Brain (organoid and tissue), 16 donors: ENCODE measurements at places on chromosomes 2 and 18. TPM values are rescaled to one million over a fixed set of nuclear protein-coding genes. Genes with fewer than 3 reads are reported as not detected.

Gene GNLY
- 4.5 TPM for polyA plus RNA-seq

Gene CRYGD
- not detected for polyA plus RNA-seq

Gene HAAO
- polyA plus RNA-seq = 2.2 TPM

Gene NYAP2
- polyA plus RNA-seq = 0.20 TPM

Gene SS18
- 24.4 TPM for polyA plus RNA-seq

Gene TRABD2A
- 0.90 TPM for polyA plus RNA-seq

Gene RUFY4
- not detected for polyA plus RNA-seq

Gene UGT1A1
- polyA plus RNA-seq = not detected

Gene CDKL4
- polyA plus RNA-seq = not detected

Gene B3GNT7
- 3.4 TPM for polyA plus RNA-seq

Gene TCF23
- polyA plus RNA-seq = not detected

Gene SERPINB11
- not detected for polyA plus RNA-seq

Gene INO80C
- 43.5 TPM for polyA plus RNA-seq

Gene KLHL14
- 9.5 TPM for polyA plus RNA-seq

DNA sequence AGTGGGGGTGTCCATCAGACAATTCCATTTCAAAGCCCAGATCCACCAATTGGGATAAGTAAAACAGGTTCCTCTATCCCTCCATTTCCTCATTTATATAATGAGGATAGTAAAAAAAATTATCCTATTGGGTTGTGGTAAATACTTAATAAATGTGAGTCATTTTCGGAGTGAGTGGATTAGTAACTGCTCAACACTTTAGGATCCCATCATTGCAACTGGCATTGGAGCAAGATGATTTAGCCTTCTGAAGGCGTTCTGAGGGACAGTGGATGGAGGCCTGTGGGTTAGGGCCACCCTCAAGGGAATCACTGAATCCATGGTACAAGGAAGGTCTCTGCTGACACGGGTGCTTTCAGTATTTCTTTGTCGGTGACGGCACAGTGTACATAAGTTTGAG, 108.6 kb upstream of the FZD7 start:
- DNase-seq = no peak

GRCh38 chr2:150624001-150624401, 136.5 kb upstream of the RND3 start:
- DNase-seq = peak; percentile 52

DNA sequence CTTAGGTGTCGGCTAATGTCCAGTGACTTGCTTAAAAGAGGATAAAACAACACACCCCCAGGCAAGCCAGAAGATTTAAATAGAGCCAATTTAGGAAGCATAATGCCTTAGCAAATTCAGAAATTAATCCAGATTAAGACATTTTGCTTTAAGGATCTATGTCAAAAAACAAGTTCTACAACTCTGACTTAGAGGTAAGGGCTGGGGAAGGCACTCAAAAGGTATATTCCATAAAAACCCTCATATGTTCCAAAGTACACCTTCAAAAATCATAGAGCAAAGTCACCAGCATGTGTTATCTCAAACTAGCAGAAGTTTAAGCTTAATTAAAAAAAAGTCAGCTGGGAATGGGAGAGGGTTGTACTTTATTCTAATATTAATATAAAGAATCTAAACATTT, 206.4 kb downstream of the NOL4 start:
- no peak for DNase-seq

GRCh38 chr2:104026725-104027124, 827.2 kb upstream of the POU3F3 start:
- DNase-seq = peak; percentile 63

- no peak for DNase-seq
Measured at GRCh38 chr18:79578396-79579260, 101.0 kb upstream of the CTDP1 start.

GRCh38 chr2:16487686-16488085, 177.9 kb downstream of the CYRIA start:
- DNase-seq = peak; percentile 84

DNA sequence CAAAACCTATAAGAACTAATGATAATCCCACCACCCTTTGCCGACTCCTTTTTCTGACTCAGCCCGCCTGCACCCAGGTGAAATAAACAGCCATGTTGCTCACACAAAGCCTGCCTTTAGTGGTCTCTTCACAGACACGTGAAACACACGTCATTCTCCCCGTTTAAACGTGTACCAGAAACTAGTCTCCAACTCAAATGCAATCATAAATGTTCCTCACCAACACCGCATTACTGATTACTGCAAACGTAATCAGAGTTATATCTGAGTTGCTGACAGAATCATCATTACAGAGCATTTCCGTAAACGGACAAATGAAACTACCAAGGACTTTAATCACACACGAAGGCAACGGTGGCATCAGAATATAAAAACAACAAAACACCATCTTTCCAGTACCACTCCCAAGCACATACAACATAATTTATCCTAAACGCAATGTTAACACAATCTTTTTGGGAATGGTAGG, 1.9 kb downstream of the CLK1 start:
- peak; percentile 74 for DNase-seq

DNA sequence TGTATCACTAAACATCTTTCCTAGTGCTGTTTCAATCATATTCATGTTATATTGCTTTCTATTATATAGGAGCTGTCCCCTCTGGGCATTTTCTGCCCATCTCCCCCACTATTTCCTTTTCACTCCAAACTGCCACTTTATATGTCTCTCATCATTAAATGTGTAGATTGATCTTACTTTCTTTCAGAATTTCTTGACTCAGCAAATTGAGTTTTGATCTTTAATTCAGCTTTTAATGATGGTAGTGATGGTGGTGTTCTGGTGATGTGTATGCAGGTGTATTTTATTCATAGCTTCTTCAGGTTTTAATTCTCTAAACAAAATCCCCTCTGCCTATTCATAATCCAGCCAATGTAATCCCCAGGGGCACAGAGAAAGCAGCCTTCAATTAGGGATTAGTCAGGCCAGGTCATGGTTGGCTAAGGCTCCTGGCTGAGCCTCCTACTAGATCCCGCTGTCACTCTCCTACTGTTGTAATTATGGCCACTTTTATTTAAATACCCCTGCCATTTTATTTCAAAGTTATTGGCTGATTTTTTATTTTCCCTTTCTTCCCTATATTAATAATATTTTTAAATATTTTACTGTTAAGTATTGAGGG, 325.4 kb downstream of the SPAG16 start:
- DNase-seq = peak; percentile 7

- DNase-seq = peak; percentile 90
Measured at GRCh38 chr2:50769406-50770181, 262.3 kb downstream of the NRXN1 start.

DNA sequence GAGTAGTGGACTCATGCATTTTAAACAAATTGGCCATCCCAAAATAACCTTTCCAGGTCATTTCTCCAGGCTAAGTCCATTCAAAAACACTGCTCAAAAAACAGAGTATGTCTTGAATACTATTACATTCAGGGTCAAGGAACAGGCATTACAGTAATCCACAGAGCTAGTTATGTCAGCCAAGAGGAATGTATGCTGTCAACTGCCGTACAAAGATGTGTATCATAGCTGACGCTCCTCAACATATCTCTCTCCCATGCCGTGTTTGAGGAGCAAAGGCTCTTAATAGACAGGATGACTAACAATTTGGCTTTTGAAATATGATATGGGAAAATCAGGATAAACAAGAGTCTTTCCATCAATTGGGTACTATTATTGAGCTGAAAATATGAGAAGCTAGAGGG, 68.8 kb upstream of the KCTD1 start:
- no peak for DNase-seq

DNA sequence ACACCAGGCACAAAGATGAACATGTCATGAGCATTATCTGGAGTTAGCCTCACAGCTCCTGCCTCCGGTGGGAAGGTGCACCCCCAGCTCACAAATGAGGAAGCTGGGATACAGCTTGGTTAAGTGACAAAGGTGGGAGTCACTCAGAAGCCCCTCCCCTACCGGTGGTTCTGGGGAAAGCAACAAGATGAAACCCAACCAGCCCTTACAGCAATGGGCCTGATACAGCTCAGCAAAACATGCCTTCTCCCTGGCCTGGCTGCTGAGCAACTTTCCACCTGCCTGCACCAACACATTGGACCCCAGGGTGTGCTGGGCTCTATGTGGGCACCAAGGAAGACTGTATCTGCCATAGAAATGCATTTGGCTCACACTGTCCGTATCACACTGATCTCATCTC, 113.2 kb downstream of the GYPC start:
- no peak for DNase-seq

- peak; percentile 58 for DNase-seq
Measured at GRCh38 chr2:2107141-2107540, 223.9 kb downstream of the MYT1L start.

- DNase-seq = no peak
Measured at GRCh38 chr2:11553661-11554398, 20.0 kb downstream of the GREB1 start.

GRCh38 chr2:62140426-62141141, 55.3 kb upstream of the B3GNT2 start:
- DNase-seq = no peak

DNA sequence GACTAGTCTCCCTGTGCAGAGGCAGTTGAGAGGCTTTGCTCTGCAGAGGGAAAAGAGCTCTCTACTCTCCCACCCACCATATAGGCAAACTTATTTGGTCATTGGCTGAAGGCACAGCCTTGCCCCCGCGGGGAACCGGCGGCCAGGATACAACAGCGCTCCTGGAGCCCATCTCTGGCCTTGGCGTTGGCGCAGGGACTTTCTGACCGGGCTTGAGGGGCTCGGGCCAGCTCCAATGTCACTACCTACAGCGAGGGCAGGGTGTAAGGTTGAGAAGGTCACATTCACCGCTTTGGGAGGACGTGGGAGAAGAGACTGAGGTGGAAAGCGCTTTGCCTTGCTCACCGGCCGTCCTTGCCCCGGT, 2.2 kb downstream of the ONECUT2 start:
- peak; percentile 69 for DNase-seq

DNA sequence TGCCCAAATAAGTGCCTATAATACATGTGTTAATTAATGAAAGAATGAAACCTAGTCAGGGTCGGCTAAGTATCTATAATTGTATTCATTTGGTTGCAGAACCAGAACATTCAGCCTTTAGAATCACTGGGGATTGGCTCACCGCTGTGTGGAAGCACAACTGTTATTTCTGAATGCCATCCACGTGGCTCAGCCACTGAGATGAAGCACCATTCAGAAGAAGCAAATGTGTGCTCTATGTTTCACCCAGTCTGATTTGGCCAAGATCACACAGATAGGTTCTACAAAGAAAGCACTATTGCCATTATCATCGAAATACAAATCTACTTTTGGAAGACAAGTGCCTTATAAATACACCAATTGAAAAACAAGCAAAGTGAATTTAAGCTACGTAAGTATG, 30.6 kb upstream of the SPOPL start:
- DNase-seq = peak; percentile 10

GRCh38 chr2:182077448-182078142, 91.9 kb downstream of the PPP1R1C start:
- peak; percentile 89 for DNase-seq

- no peak for DNase-seq
Measured at GRCh38 chr2:172889768-172890430, 154.3 kb downstream of the RAPGEF4 start.

DNA sequence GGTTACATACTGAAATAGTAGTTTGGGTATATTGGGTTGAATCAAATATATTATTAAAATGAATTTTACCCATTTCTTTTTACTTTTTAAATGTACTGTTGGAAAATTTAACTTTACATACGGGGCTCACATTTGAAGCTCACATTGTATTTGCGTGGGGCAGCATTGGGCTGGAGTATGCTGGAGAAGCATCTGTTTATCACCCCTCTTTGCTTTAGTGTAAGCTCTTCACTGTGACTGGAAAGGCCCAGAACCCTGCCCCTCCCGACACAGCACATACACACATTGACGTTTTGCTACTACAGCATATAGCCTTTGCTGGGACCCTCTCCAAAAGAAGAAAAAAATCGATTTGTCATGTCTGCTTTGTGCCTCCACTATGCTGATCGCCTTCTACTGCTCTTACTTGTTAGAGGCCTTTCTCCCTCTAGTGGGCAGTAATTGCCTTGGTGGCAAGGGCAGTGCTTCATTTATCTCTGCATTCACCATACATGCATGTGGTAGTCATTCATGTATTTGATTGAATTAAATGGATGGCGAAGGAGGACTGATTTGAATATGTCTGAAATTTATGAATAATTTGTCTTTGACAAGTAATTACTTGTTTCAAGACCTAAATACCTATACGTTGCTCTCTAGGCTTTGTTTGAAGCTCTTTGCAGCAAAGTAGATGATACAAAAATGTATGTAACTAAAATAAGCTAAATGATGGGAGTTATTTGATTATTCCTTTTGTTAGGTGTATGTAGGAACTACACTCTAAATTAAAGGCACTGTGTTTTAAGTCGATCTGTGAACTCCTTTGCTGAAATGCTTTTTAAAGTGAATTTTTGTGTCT, 37.4 kb downstream of the VAPA start:
- DNase-seq = peak; percentile 67

GRCh38 chr2:58645017-58645416, 403.9 kb upstream of the FANCL start:
- DNase-seq = no peak

- no peak for DNase-seq
Measured at GRCh38 chr2:201130524-201131186, 14.7 kb downstream of the CFLAR start.

GRCh38 chr2:144553379-144553778, 33.5 kb upstream of the ZEB2 start:
- DNase-seq = no peak

GRCh38 chr2:152154462-152154861, 21.1 kb downstream of the STAM2 start:
- DNase-seq = no peak

DNA sequence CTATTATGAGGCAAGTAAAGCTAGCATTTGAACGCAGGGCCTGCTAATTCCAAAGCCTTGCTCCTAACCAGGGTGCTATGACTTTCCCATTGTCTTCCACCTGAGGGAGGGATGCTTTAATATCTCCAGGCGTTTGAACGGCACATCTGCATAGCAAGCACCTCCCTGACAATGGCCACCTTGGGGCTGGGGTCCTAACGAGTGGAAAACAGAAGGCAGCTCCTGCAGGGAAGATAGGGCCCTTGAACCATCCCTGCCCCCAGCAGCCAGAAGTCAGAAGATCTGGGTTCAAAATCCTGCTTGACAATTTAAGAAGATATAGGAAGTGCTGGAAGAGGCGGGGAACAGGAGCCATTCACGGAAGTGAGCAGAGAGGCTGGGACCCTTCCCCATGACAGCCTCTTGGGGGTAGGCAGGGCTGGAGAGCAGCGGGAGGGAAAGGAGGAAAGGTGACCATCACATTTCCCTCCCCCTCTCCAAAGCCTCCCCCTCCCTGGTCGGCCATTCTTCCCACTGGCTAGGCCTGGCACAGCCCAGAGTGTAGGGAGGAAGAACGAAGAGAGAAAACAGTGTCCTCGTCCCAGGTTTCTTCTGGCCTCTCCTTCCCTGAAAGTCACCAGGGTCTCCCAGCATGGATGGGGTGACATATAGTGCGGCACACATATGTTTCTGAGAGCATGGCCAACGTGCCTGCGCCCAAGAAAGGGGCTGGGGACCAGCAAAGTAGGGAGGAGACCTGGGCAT, 73.5 kb downstream of the EMX1 start:
- DNase-seq = no peak

DNA sequence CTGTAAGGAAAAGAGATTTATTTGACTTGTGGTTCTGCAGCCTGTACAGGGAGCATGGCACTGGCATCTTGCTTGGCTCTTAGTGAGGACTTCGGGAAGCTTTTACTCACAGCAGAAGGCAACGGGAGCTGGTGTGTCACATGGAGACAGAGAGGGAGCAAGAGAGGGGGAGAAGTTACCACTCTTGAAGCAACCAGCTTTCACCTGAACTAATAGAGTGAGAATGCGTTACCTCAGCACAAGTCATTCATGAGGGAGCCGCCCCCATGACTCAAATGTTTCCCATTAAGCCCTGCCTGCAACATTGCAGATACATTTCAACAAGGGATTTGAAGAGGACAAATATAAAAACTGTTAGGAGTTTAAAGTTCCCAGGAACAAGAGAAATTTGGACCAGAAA, 190.0 kb downstream of the CYRIA start:
- DNase-seq = peak; percentile 39
